ENCODE measurements at places on chromosomes 6 and 20.

DNA sequence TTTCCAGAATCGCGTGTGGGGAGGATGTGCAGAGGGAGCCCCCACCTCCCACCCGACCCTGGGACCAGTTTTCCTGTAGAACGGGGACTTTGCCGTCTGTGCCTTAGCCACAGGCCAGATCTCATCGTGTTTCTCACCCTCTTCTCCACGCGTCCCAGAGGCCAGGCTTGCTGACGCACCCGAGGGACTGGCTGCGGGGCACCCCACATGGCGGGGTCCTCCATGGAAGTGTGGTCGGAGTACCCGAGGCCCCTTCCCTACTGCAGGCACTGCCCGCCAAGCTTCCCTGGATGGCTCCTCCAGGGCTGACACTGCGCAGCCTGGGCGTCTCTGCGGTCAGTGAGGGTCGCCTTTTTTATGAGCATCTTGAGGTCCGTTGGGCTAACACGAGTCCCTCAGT is 346.5 kb downstream of the CDH4 start:
- DNase-seq, result no peak

- no peak for DNase-seq
Observed at GRCh38 chr6:14984519-14984853, 261.4 kb upstream of the JARID2 start.

GRCh38 chr20:64053841-64054661 is 4.6 kb upstream of the SOX18 start:
- peak; percentile 64 for DNase-seq

DNA sequence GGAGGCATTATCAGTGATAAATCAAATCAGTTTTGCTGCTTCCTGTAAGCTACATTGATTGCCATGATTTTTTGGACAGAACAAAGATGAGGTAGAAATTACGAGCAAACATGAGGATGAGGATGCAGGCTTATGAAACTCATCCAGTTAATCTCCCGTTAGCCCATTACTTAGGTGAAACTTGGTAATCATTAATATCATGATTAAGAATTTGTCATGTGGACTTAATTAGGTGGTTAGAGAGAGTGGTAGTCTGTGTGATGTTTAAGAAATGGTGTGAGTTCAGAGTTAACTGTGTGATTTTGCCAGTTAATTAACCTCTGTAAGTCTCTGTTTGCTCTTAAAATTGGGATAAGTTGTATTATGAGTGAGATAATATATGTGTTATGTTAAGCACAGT is 62.0 kb downstream of the TSPYL4 start:
- DNase-seq, result no peak
